Osteocyte (in vitro differentiated cells): ENCODE measurements at places on chromosomes 2 and 18. TPM values are rescaled to one million over a fixed set of nuclear protein-coding genes. Genes with fewer than 3 reads are reported as not detected.

FBXO41 gene
- total RNA-seq = 1.6 and 2.0 TPM in 2 replicates

ABCB11 gene
- not detected in 2 replicates for total RNA-seq

DNA sequence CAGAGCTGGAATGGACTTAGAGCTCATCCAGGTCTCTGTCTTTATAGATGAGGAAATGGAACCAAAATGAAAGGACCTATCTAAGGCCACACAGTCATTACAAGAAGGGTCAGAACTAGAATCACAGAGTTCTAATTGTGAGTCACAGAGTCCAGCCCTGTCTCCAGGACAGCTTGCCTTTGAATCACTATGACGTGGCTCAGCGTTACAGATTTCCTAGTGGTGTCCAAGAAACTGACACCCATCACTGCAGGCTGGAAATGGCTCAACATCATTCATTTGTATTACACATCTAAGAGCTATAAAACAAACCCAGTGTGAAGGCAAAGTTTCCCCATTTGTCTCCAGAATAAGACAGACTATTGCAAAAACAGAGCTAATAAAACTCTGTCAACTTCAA is 164.3 kb upstream of the SIX2 start:
- H3K4me3 ChIP-seq = no peak overlapping the region
- H3K36me3 ChIP-seq = no peaks in the 10 kb centered on the region
- DNase-seq = no peak
- H3K27me3 ChIP-seq = peaks cover 2% of the 10 kb centered on the region

GRCh38 chr2:9142551-9143263 is 63.9 kb upstream of the ASAP2 start:
- no peaks in the 10 kb centered on the region for H3K27me3 ChIP-seq
- peak; percentile 98 for DNase-seq
- no peaks in the 10 kb centered on the region for H3K36me3 ChIP-seq
- H3K4me1 ChIP-seq = peaks cover 40% of the 10 kb centered on the region
- H3K4me3 ChIP-seq = peak overlapping the region; percentile 53
- peak overlapping the region; percentile 71 for H3K27ac ChIP-seq

GRCh38 chr2:215746887-215747615 is 266.3 kb downstream of the MREG start:
- DNase-seq = no peak
- H3K36me3 ChIP-seq = no peaks in the 10 kb centered on the region
- H3K4me3 ChIP-seq = no peak overlapping the region
- no peak overlapping the region for H3K27ac ChIP-seq
- H3K4me1 ChIP-seq = peaks cover 28% of the 10 kb centered on the region
